ENCODE measurements at places on chromosomes 11 and 22.

DNA sequence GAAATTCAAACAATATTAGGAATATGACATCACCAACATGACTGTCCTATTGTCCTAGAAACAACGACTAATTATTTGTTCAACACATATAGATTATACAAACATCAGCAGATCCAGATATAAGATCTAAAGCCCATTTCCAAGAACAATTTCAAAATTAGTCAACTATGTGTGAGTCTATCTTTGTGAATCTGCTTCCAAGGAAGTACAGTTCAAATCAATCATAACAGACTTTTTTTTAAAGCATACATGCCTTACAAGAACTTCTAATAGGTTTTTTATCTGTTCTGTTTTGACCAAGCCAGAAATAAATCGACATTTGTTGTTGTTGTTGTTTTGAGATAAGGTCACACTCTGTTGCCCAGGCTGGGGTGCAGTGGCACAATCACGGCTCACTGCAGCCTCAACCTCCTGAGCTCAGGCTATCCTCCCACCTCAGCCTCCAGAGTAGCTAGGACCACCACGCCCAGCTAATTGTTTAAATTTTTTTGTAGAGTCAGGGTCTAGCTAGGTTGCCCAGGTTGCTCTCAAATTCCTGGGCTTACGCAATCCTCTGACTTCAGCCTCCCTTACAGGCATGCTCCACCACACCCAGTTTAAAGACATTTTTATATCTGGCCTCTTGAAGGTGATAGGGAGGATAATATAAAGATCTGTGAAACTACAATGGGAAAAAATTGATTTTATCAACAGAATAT lies 54.8 kb downstream of the DENND5A start:
- DNase-seq = no peak

DNA sequence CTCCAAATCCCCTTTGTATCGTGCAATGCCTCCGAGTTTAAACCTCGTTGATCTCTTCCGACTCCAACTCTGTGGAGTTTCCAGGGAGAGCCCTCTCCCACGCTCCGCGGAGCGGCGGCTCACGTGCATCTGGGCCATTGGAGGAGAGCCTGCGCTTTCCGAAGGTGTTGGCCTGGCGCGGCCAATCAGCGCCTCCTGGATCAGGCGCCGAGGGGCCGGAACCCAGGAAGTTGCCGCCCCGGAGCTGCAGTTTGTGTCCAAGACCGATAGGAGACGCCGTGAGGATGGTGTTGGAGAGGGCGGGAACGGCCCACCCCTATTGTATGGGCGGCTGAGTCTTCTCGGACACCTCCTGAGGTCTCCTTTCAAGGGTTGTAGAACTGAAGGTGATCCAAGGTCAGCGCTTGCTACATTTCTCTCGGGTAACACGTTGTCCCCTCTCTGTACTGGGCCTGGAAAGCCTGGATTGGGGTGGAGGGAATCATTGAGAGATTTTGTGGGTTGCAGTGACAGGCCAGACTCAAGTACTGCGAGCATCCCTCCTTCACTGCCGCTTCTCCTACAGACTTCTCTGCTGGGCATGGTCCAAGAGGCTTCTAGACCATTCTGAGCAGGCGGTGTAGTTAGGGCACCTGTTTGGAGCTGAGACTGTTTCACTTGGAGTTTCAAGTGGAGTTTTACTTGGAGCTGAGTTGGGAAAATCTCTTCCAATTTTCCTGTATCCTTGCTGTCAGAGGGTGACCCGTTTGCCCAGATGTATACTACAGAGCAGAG lies 1.7 kb downstream of the ADAMTS15 start:
- no peak for DNase-seq

- no peak for DNase-seq
These were observed 22.2 kb downstream of the NNMT start for GRCh38 chr11:114318361-114318760.

GRCh38 chr11:87322568-87322967 lies 284.8 kb downstream of the TMEM135 start:
- DNase-seq = no peak

DNA sequence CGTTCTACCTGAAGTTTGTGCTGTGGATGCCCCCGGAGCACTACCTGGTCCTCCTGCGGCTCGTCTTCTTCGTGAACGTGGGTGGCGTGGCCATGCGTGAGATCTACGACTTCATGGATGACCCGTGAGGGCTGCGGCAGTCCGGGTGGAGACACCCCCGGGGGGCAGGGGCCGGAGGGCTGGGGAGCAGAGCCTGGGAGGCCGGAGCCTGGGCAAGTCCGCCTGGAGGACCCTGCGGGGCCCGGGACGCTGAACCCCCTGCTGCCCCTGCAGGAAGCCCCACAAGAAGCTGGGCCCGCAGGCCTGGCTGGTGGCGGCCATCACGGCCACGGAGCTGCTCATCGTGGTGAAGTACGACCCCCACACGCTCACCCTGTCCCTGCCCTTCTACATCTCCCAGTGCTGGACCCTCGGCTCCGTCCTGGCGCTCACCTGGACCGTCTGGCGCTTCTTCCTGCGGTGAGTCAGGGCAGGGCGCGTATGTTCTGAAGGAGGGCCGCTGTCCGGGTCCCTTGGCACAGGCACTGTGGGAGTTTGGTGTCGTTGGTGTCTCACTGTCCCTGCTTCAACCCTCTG lies 17.3 kb downstream of the RNH1 start:
- DNase-seq = no peak
